ENCODE measurements at places on chromosomes 12 and 14.

DNA sequence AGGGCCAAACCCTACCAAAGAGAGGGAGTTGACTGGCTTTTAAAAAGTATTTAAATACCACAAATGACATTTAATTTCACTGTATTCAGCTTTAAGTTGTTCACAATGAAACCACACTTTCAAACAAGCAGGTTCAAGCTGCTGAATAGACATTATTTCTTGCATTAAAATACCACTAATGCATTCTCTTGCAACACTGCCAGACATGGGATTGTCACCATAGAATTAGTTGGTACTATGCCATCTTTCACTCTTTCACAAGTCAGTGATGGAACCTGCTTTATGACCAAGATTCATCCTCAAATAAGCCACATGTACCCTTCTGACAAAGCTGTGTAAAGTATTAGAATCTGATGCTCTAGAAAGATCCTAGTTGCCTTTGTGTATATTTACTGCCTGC is 239.4 kb downstream of the PAWR start:
- DNase-seq = no peak

GRCh38 chr12:57461276-57461916 is 1.8 kb downstream of the GLI1 start:
- no peak for DNase-seq

DNA sequence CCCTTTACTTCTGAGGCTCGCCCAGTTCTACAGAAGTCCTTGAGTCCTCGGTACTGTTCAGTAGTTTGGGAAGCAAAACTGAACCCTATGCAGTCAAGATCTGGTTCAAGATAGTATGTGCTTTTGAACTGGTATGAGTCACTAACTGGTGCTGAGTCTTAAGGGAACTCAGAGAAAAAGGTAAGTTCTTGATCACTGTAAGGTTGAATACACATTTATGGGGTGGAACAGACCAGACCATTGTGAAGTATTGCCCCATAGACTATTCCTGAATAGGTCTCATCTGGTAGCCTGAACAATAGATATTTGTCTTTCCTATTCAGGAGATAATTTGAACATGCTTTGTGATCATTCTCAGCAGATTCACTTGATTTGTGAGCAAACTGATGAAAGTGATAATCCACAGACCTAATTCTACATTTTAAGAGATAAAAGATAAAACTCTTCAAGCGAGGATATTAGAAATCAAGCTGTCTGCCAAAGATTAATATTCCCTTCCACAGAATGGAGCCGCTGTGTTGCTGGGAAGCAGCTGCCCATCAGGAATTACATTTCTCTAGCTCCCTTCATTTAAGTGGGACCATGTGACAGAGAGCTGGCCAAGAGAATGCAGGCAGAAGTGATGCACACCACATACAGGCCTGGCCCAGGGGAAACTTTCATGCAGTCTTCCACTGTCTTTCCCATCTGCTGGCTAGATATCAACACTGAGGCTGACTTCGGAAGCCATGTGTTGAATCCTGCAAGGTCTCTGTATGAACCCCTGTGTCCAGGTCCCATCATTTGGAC is 369.8 kb upstream of the GARIN6 start:
- DNase-seq = no peak

GRCh38 chr14:33786091-33786825 is 164.6 kb downstream of the EGLN3 start:
- no peak for DNase-seq

DNA sequence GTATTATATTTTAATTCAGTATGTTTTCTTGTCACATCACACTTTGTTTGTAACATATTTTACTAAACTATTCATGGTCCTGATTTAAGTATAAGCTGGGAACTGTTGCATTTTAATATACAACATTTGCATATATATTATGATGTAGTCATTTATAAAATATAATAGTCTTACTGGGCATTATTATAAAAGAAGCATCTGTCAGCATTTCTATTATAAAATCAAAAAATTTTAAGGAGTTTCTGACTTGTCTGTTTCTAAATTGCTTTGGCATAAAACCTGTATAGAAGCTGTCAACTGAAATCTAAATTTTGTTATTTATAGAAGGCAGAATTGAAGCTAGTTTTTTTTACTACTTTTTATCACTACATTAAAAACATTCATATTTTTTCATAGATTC is 166.6 kb downstream of the NUBPL start:
- DNase-seq = no peak

DNA sequence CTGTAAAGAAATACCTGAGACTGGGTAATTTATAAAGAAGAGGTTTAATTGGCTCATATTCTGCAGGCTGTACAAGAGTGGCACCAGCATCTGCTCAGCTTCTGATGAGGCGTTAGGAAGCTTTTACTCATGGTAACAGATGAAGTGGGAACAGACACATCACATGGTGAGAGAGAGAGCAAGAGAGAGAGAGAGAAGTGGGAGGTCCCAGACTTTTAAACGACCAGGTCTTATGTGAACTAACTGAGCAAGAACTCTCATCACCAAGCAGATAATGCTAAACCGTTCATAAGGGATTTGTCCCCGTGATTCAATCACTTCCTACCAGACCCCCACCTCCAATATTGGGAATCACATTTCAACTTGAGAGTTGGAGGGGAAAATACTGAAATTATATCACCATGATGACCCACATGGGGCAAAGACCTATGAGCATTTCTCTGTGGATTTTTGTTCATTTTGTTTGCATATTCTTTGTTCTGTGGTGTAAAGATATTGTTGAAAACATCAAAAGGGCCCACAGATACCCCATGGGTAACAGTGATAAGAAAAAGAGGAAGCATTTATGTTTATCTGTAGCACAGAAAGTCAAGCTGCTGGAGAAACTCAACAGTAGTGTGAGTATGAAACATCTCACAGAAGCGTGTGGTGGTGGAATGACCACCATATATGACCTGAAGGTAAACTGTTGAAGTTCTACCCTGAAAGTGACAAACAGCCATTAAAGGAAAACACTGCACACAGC is 135.2 kb upstream of the PDE3A start:
- no peak for DNase-seq

GRCh38 chr12:25264862-25265261 is 14.1 kb upstream of the KRAS start:
- no peak for DNase-seq

DNA sequence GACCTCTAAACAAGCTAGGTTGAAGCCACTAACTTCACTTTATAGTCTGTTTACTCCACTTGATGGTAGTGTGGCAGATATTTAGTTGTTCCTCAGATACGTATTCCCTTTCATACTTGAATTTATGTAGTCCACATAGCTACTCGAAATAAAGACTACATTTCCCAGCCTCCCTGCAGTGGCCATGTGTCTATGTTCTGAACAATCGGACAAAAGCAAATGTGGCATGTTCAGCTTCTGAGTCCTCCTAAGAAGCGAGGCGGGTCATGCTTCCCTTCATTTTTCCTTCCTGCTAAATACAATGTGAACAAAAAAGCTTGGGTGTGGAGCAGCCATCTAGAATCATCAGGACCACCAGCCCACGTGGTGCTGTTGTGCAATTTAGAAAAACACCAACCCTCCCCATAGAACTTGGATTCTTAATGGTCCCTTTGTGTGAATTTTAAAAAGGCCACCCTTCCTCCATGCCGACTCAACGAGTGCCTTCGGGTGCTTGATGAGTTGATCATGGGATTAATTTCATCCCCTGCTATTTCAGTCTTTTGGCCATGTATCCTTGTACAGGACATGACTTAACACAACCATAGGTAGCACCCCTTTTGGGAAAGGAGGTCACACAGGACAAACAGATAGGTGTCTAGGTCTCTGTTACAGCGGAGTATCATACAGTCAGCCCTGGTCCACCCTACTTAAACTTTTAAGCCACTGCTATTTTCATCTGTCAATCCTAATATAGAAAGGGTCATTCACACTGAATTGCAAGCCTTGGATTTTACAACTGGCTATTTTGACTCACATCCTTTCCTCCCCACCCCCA is 60.7 kb downstream of the ZFC3H1 start:
- no peak for DNase-seq

- DNase-seq = no peak
These were observed 102.5 kb upstream of the EIF5 start for GRCh38 chr14:103231376-103232019.

DNA sequence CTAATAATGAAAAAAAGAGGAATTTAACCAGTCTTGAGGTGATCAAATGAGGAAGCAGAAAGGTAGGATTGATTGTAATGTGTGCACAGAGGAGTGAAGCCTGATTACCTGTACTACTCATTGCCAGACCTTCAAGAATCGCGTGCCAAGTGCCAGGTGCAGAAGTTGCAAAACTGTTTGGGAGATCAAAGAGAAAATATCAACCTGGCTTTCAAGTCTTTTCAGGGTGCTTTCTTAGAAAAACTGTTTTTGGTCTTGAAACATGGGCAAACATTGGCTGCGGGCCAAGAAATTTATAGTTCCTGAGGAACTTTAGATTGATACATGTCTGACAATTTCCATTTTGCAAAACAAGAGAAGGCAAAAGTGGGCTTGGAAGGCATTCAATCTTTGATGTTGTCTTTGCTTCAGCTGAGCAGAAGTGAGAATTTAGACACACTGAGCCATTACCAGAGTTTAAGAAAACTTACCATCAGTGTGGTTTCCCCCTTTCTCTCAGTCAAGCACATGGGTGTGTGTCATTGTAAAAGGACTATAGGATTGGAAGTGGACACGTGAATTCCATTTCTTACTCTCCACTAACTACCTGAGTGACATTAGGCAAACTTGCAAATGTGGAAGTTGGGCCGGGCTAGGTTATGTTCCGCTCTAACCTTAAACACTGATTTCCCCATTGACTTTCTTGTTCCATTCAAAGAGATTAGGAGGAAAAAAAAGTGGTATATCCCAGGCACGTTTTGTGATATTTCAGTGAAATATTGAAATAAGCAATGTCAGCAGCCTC is 486.2 kb downstream of the DIO2 start:
- no peak for DNase-seq

DNA sequence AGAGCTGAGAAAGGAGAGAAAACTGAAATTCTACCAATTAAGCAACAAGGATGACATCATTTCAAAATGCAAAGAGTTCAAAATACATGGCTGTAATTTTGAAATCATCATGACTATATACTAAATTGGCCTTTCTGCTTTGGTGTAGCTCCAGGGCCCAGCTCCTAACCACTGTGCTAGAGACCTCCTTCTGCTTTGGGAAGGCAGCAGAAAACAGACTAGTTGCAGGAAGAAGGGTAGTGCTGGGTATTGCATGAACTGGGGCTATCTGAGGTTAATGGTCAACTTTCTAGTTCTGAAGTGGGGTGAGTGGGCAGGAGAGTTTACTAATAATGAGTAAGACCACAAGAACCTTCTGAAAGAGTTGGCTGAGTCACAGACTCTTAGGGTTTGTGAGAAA is 66.2 kb downstream of the PTGER2 start:
- no peak for DNase-seq

DNA sequence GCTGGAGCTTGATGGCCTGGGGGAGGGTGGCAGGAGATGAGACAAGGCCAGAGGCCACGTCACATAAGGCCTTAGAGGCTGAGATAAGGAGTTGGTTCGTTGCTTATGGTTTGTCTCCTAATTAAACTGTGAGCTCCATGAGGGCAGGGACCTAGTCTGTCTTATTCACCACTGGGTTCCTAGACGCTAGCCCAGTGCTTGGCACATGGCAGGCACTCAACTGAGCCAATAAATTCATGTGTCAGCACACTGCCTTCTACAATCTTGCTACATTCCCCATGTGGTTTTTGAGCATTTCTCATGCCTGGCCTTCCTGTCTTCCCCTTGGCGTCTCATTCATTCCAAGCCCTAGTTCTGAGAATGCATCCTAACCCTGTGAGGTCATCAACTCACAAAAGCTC is 92.5 kb upstream of the MED13L start:
- DNase-seq = no peak

- no peak for DNase-seq
These were observed at the start of gene WSCD2 for GRCh38 chr12:108129017-108129812. TSS of gene WSCD2 (plus strand) at chr12:108129288. CDS start at chr12:108195833, 66,545 bp downstream.

DNA sequence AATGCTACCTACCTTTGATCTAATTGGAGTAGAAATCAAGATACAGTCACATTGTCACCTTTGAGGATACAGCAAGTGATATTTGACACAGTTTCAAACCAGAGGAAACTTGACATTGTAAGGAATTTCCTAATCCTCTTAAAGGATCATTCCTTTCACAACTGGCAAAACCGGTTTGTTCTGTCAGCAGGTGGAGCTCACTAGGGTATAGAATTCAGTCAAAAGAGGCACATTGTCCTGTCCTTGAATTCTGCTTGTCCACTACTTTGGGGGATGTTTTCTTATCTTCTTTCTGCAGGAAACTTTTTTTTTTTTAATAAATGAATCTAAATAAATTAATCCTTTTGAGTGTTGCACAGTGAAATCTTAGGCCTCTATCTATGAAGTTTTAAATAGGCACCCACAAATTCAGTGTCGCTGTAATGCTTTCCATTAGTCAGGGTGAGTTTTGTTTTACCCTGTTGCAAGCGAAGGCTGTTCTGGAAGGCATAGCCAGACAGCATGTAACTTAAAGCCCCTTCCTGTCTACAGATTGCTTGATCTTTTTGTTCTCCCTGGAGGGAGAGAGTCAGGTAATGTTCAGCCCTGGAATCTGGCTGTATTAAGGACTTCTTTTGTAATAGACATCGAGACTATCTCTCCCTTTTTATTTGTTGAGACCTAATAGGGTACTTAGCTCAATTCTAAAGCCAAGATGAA is 285.0 kb upstream of the RGS6 start:
- no peak for DNase-seq

DNA sequence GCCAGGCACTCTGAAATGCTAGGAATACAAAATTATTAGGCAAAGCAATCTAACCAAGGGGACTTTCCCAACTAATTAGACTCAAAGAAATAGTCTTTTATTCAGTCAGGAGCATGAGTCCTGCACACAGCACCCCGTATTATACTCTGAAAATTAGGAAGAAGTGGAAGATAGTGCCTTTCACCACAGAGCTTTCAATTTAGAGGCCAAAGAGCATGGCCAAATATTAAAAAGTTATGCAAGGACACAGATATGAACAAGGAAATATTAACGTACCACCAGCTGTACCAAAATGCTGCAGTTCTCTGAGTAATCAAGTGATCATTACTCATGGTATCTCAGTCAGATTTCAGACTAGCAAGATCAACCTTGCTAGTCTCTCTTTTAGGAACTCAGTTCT is 22.6 kb upstream of the MDM2 start:
- no peak for DNase-seq

Data from stimulated activated CD4-positive, alpha-beta T cell treated with anti-CD3 and anti-CD28 coated beads, Interleukin-1b, Interleukin-23, amount 100 ng/mL, for 1 hour (primary cell).